ENCODE measurements at places on chromosomes 7 and 10.

GRCh38 chr7:111829221-111829620 lies 266.9 kb upstream of the IMMP2L start:
- DNase-seq, result no peak

GRCh38 chr7:155425887-155426286 lies 32.0 kb upstream of the EN2 start:
- DNase-seq, result no peak

GRCh38 chr10:5565671-5566581 lies 41.2 kb downstream of the CALML3 start:
- DNase-seq, result no peak

GRCh38 chr10:570628-571163 lies 118.8 kb downstream of the DIP2C start:
- no peak for DNase-seq

All from CD4-positive, alpha-beta T cell treated with Interleukin-6 at 100 ng/mL for 8 hours (primary cell).